ENCODE measurements at places on chromosomes 6 and 20.
A peak's percentile ranks its signal among the peaks of the same experiment; 100 is the strongest.

DNA sequence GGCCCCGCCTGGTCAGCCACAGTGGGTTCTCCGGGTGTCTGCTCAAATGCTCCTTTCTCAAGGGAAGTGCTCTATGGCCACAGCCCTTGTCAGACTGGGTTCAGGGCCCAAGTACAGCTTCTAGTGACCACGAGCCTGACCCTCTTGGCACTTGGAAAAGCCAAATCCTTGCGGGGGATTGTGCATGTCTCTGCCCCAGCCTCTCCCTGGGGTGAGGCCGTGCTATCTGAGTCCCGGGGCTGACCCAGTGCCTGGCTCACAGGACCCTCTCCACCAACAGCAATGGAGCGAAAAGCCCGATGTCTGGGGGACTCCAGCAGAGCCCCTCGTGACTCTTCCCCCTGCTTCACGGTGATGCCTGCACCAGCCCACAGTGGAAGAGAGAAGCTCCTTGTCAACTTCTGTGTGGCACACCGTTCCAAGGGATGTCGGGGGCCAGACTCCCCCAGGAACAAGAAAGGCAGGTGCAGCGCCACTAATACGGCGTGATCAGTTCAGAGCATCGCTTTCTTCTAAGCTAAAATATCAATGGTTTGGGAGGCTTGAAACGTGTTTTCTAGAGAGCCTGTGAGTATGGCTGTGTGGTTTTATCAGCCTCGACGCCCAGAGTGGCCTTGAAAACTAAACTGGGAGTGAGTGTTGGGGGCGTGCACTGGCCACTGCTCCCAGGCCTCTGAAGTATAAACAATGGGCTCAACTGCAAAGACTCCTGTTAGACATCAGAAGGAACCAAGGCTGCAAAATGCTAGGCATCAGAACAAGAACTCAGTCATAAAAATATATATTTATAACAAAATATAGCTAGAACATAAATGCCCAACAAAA lies 51.9 kb downstream of the DLL1 start:
- no peak for DNase-seq

DNA sequence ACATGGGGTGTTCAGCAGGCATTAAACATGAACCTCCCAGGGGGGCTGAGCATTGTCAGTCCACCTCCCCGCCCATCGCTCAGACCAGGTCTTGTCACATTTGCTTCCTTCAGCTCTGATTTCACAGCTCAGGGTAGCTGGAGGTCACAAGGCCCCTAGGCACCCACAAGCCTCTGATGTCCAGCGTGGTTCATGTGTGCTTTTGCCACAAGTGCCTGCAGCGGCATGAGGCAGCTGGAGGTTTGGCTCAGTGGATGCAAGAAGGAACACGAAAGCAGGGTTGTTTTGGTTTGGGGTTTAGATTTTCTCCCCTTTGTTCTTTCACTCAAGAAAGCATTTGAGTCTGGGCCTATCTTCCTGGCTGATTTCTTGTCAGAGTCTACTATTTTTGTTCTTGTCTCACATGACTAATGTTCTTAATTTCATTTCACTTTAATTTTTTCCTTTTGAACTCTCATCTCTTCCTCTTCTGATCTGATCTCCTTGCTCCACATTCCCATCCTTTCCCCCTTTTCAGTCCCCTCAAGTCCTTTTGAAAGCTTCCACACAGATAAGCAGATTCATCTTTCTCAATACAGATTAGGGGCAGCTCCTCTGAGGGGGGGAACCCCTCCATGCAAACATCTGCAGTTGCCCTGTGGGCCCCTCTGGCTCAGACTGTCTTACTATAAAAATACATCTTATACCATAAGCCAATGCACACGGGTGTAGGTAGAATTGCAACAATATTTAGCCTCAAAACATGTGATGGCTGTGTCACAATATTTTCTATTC lies 68.1 kb upstream of the CEP85L start:
- DNase-seq: peak; percentile 40

GRCh38 chr6:23244300-23244699 lies 674.9 kb downstream of the HDGFL1 start:
- DNase-seq: no peak

DNA sequence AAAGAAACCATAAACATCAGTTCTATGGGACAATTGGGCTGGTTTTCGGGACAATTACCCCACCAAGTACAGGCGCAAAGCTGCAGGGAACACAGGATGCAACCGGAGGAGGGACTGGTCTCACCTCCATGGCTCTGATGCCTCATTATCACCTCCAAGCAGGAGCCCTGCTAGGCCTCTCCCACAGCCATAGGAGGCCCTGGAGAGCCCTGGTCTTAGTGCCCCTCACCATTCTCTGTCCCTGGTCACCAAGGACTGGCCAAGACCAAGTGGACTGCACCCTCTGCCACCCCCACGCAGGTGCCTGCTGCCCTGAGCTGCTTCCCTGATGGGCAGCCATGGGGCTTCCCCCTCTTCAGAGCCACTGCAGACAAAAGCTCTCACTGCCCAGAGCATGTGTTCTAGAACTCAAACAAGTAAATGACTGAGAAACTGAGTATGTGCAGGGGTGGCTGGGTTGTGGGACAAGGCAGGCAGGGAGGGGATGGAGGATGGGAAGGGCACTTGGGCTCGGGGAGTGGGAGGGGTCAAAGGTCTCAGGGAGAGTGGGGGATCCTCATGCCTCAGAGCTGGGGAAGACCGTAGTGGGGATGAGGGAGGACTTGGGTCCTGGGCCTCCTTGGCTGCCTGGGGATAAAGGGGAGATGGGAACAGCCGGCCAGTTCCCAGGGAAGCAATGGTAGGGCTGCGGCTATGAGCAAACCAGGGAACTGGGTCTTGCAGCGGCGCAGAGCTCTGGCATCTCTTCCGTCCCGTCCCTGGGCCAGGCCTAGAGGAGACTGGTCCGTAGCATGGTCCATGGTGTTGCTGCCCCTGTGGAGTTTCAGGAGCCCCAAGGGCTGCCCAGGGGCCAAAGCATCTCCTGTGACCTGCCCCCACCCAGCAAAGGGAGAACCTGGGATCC lies 435.1 kb downstream of the PREX1 start:
- DNase-seq: no peak

- no peak for DNase-seq
These were observed 72.9 kb upstream of the AGPAT4 start for GRCh38 chr6:161346717-161347116.

GRCh38 chr6:154932515-154933027 lies 62.5 kb upstream of the TIAM2 start:
- no peak for DNase-seq

DNA sequence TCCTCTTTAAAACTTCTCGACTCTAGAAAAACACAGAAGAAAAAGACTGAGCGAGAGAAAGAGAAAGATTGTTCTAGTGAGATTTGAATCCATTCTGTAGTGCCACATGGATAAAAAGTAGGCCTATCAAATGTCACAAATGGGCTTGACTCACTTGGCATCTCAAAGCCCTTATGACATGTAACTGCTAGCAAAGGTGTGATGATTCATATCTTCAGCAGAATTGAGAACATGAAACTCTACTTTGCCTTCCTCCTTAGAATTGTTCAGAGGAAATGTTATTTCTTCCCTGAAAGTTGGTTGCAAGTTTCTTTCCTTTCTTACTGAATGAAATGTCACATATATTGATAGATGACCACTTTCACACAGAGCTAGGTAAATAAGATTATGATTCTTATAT lies 40.4 kb upstream of the DUSP22 start:
- no peak for DNase-seq

GRCh38 chr20:24481173-24481572 lies 11.7 kb downstream of the SYNDIG1 start:
- no peak for DNase-seq

DNA sequence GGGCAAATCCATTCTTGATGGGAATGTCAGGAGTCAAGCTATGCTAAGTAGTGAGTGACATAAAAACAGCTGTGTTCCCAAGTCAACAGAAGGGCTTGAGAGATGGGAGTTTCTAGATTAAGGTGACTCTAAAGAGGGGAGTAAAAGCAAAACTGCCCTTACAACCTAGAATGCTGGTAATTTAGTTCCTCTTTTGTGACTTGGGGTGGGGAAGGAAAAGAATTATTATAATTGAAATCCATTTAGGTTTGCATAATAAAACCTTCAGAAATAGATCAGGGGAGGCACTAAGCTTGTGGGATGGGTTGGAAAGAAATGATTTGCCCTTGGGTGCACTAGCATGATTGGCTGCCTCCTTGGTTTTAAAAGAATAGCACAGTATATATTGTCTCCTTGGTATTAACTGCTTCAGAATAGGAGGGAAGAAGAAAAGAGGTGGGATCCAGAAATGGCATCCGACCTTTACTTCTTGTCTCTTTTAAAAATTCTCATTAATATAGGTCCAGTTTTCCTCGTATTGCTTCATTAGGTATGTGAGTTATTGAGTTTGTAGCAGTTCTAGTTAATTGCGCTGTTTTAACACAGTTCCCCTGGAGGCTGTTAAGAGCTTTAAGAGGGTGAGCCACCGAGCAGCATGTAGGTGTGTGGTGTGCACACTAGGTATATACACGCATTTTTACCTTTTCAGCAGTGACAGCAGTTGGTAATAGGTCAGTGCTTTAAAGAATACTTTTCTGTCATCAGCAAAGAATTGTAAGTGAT lies 95.3 kb upstream of the VSTM2L start:
- no peak for DNase-seq

DNA sequence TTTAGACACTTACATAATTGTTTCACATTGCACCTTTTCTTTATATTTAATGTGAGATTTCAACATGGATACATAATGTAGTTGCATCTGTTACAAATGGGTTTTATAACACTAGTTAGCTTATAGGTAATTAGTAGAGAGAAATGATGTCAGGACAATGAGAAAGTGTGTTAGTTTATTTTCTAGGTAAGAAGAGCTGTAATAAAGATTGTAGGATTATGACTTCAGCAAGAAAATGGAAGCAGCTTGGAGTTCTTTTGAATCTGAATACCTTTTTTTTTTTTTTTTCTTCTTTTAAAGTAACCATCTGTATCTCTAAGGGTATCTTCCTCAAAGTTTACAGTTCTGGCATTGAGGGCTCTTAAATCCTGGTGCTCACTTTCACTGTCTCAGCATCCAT lies 35.3 kb downstream of the CD2AP start:
- DNase-seq: no peak

GRCh38 chr20:57638173-57638894 lies 18.1 kb upstream of the ZBP1 start:
- DNase-seq: no peak
